ENCODE measurements at places on chromosomes 13 and 19.

DNA sequence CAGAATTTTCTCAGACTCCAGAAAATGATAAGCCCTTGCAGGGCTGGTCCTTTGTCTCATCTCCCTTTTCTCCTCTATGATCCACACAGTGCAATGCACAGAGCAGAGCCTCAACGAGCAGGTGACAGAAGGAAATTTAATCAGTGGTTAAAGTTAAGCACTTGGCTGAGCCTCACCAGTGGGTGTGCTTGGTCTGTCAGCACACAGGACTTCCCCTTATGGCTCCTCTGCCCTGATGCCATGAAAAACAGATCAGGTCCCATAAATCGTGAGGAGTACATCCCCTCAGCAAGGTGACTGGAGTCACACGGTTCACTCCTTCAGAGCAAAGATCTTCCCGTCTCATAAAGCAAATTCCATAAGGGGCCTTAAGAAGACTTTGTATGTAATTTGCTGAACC, 818.2 kb downstream of the UQCRFS1 start:
- no peak for DNase-seq

GRCh38 chr19:17703824-17704463, 15.3 kb upstream of the MAP1S start:
- DNase-seq, result no peak

- no peak for DNase-seq
Observed at GRCh38 chr19:1468821-1469254, 10.2 kb downstream of the C19orf25 start.

- no peak for DNase-seq
Observed at GRCh38 chr13:111359237-111359915, 38.9 kb downstream of the TEX29 start.

DNA sequence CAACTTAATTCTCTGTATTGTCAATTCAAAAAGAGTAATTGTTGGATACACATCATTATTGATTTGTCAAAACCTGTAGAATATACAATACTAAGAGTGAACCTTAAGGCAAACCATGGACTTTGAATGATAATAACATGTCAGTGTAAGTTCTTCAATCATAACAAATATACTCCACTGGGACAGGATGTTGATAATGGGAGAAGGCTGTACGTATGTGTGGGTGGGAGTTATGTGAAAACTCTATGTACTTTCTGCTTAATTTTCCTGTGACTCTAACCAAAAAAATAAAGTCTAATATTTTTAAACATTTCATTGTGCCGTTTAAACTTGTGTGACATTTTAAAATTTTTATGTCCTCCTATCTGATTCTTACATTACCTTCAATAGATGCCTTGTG, 526.7 kb downstream of the SUCLA2 start:
- DNase-seq, result no peak

GRCh38 chr13:107767119-107767518, 448.2 kb downstream of the LIG4 start:
- no peak for DNase-seq

GRCh38 chr13:39900106-39900750, 244.8 kb downstream of the COG6 start:
- DNase-seq, result no peak

DNA sequence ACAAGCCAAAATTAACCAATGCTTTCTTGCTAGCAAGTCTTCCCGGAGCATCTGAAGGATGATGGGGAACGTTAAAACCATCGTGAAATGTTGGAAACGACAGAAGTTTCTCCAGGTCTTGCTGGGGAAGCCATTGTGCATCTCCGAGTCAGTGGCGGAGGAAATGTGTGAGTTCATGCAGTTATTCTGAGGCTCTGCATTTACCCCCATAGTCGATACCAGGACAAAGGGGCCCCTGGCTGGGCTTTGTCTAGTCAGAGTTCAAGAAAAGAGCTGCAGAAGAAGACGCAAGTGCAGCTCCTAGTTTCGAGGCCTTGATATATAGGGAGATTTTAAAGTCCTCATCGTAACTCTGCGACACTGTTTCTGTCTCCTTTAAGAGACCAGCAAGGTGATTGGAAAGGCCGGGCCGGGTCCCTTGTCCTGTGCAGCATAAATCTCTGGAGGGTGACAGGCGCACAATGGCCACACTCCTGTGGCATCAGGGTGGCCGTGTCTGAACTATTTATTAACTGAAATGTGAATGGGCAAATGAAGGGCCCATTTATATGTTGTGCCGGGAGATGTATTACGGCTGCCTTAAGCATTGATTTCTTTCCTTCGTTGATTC, 172.0 kb downstream of the TEX29 start:
- DNase-seq, result no peak

DNA sequence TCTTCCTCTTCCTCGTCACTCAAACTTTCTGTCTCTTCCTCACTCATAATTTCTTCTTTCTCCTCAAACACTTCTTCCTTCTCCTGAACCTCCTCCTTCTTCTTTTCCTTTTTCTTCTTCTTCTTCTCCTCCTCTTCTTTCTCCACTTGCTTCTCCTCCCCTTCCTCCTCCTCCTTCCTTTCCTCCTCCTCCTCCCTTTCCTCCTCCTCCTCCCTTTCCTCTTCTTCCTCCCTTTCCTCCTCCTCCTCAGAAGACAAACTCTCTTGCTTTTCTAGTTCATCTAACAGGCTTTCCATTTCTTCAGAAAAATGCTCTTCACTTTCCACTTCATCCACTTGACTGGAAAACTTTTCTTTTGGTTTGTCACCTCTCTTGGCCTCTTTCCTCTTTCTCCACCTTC, 19.8 kb downstream of the WDR87 start:
- DNase-seq, result no peak

DNA sequence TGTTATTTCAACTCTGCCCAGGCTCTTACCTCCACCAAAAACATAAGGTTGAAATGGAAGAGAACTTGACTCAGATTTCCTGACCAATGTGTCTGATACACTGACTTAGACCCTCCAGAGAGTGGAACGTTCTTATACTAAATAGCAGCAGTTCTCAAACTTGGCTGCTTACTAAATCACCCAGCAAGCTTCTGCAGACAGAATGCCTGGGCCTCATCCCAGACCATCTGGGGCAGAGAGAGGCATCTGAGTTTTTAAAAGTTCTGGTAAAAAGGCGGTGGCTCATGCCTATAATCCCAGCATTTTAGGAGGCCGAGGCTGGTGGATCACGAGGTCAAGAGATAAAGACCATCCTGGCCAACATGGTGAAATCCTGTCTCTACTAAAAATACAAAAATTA, 46.3 kb downstream of the NEK5 start:
- DNase-seq, result no peak

GRCh38 chr13:70432276-70432805, 324.1 kb upstream of the KLHL1 start:
- DNase-seq, result no peak

DNA sequence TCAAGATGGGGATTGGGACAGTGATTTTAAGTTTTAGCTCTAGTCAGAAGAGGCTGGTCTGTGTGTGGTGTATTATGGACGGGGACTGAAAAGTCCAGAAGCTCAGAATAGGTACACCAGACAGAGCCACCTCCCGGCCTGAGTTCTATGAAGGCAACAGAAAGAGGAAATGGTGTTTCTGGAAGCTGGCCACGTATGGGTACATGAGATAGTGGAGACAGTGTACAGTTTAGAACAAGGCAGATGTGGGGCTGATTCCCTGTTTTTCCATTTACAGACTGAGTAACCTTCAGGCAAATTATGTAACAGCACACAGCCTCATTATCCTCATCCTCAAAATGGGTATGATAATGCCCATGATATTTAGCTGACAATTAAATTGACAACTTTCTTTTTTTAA, 1.3 kb downstream of the ZNF175 start:
- DNase-seq, result no peak

DNA sequence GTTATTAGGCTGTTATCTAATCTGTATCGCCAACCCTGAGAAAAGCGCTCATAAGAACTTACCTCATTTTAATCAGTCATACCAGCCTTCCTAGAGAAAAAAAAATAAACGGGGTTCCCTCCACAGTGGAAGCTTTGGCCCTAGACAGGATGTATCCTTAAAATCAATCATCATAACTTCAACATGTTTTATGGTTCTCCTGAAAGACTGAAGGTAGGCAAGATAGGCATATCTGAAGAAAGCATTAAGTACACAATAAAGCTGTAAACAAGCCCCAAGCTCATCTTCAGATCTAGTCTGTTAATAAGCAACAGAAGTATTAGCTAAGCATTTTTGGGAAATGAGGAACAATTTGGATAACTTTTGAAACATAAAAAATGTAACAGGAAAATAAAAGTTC, 18.7 kb upstream of the SERP2 start:
- DNase-seq, result no peak

GRCh38 chr19:45066921-45067661, 9.2 kb downstream of the ZNF296 start:
- DNase-seq, result no peak

GRCh38 chr13:91825516-91825915, 427.1 kb downstream of the GPC5 start:
- DNase-seq, result no peak

DNA sequence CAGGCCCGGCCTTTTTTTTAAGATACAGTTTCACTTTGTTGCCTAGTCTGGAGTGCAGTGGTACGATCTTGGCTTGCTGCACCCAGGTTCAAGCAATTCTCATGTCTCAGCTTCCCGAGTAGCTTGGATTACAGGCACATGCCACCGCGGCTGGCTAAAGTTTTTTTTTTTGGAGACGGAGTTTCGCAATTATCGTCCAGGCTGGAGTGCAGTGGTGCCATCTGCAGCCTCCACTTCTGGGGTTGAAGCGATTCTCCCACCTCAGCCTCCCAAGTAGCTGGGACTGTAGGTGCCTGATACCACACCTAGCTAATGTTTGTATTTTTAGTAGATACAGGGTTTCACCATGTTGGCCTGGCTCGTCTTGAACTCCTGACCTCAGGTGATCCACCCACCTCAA, 4.9 kb upstream of the CARM1 start:
- DNase-seq, result no peak

GRCh38 chr13:102687520-102687919, 7.3 kb downstream of the METTL21C start:
- no peak for DNase-seq

- no peak for DNase-seq
Observed at GRCh38 chr19:31913103-31913661, 432.2 kb upstream of the ZNF507 start.

GRCh38 chr19:41537789-41538188, 38.2 kb upstream of the CEACAM21 start:
- DNase-seq, result no peak

GRCh38 chr19:17931532-17932191, 1.2 kb upstream of the CCDC124 start:
- DNase-seq, result no peak

- DNase-seq, result no peak
Observed at GRCh38 chr13:39789451-39789850, 134.0 kb downstream of the COG6 start.

- DNase-seq, result no peak
Observed at GRCh38 chr19:5934069-5934401, 20.0 kb downstream of the CAPS start.

GRCh38 chr19:51822946-51823345, 28.0 kb downstream of the FPR3 start:
- no peak for DNase-seq

DNA sequence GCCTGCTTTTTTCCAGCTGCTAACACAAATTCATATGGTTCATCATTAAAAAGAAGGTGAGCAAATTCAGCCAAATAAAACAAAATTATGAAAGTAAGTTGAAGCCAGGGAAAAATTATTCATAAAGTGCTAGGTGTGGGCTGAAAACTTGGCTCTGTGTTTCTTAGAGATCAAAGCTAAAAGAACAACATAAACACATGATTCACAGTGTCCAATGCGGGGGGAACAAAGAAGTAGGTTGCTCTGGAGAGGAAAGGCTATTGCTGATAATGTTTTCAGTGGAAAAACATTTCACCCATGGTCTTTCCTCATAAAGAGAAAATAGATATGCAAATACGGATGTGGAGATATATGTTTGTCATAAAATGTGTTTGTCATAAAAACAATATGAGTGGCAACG, 1691.5 kb upstream of the SLC10A2 start:
- DNase-seq, result no peak

GRCh38 chr19:12723641-12724426, at the start of gene TNPO2:
TSS of gene TNPO2 (minus strand) at chr19:12723932. CDS start at chr19:12720977, 2,955 bp downstream.
- DNase-seq, result peak; percentile 86

GRCh38 chr19:49058562-49058961, 1.0 kb upstream of the CGB7 start:
- DNase-seq, result no peak

GRCh38 chr19:38741670-38742069, 2.6 kb downstream of the CAPN12 start:
- no peak for DNase-seq

- peak; percentile 30 for DNase-seq
Observed at GRCh38 chr19:17424743-17425365, 5.0 kb downstream of the MVB12A start.

GRCh38 chr13:94966422-94966955, 254.1 kb upstream of the SOX21 start:
- no peak for DNase-seq

- DNase-seq, result no peak
Observed at GRCh38 chr19:18397242-18398202, at the start of gene LRRC25. TSS of gene LRRC25 (minus strand) at chr19:18397622. CDS start at chr19:18396963, 659 bp downstream.

DNA sequence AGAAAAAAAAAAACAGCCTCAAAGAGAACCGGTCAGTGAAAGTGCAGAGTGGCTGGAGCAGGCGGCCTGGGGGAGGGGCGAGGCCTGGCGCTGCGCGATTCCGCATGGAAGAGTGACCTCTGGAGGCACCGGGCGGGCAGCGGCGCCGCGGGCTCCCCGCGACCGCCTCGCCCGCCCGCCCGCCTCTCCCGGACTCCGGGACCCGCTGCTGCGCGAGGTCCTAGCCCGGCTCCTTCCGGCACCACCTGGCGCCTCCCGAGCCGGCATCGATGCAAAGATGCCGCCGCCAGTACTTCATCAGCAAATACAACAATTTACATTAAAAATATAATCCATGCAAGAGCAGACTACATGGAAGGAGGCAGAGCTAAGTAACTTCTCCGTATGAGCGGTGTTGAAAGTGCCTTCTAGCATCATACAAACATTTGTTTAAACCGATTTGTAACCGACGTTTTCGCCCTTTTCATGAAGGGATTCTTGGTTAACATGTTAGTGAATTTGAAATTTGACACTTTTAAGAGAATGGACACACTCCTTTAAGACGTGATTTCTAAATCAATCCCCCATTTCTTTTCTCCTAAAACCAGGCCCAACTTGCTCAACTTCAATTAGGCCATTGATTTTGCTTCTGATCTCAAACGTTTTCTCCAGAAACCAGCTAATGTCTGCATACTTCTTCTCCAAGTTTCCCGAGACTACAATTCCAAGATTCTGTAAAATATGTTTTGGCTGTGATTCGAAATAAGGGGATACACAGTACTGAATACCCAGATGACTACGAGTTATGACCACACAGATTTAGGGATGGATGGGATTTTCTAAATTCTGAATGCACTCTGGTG, 2.1 kb downstream of the EFNB2 start:
- peak; percentile 82 for DNase-seq
